CD4-positive, CD25-positive, alpha-beta regulatory T cell (primary cell): ENCODE measurements at places on chromosomes 7 and 10.

GRCh38 chr7:16083931-16084330, 337.4 kb downstream of the CRPPA start:
- DNase-seq = no peak

GRCh38 chr7:117716707-117717299, 156.4 kb downstream of the CTTNBP2 start:
- no peak for DNase-seq

DNA sequence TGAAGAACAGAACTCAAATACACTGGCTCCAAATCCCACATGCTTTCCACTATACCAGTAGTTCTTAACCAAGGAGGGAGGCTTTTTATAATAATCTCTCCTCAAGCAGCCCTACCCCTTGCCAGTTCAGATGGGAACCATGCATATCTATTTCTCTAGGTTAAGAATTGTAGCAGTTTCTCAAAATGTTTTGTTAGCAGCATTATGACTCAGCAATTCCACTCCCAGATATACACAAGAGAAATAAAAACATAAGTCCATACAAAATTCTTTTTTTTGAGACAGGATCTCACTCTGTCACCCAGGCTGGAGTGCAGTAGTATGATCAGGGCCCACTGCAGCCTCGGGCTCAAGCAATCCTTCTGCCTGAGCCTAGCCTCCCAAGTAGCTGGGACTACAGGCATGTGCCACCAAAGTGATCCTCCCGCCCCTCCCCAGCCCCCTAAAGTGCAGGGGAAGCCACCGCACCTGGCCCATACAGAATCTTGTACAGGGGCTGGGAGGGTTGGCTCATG, 18.1 kb downstream of the YWHAG start:
- DNase-seq = no peak

GRCh38 chr10:58704671-58705141, 192.0 kb downstream of the BICC1 start:
- no peak for DNase-seq

DNA sequence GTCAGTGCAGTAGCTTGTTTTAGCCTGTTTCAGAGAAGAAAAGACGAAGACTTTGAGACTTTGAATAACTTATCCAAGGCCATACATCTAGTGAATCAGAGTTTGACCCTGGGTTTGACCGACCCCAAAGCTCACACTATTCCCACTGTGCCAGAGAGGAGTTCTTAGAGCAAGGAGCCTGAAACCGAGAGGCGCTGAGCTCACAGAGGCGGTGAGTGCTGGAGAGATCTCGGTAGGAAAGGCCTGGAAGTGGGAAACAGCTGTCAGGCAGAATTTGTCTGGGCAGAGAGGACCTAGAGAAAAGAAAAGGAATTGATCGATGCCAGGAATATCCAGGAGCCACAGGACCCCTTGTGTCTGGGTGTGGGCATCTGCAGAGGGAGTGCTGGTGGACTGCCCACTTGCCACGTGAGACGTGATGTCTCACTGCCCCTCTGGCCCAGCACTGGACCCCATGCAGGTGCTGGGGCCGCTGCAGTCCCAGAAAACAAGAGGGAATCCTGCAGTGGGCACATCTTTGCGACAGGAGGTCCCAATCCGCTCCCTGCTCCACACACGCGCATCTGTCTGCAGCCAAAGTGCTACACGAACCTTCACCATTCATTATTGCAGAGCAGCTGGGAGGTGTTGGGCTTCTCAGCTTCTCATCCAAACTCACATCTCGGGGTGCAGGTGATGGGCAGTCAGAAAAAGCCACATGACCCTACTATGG, 6.2 kb downstream of the CALML3 start:
- no peak for DNase-seq

DNA sequence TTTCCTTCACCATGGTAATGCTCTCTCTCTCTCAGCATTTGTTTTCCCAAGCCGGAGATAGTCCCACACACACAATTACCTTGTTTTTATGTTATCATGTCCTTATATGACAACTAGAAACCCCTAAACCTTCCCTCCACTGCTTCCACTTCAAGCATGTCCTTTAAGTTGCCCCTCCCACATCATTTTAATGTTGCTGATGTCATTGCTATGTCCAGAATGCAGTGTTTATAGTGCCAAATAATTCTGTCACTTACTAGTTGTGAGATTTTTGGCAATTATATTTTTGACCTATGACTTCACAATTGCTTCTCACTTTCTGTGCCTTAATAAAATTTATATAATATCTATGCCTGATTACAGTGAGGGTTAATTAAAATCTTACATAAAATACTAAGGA, 645.9 kb downstream of the XPNPEP1 start:
- DNase-seq = no peak

DNA sequence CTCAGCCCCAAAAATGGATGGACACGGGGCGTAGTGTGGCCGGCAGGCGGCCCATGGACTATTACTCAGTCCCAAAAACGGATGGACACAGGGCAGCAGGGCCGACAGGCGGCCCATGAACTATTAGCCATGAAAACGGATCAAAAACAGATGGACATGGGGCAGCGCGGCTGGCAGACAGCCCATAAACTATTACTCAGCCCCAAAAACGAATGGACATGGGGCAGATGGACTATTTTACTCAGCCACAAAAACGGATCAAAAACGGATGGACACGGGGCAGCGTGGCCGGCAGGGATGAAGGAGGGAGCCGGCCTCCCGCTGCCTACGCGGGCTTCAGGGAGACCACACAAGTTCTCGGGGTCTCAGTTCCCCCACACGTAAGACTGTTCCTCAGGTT, 32.9 kb downstream of the GPER1 start:
- no peak for DNase-seq

DNA sequence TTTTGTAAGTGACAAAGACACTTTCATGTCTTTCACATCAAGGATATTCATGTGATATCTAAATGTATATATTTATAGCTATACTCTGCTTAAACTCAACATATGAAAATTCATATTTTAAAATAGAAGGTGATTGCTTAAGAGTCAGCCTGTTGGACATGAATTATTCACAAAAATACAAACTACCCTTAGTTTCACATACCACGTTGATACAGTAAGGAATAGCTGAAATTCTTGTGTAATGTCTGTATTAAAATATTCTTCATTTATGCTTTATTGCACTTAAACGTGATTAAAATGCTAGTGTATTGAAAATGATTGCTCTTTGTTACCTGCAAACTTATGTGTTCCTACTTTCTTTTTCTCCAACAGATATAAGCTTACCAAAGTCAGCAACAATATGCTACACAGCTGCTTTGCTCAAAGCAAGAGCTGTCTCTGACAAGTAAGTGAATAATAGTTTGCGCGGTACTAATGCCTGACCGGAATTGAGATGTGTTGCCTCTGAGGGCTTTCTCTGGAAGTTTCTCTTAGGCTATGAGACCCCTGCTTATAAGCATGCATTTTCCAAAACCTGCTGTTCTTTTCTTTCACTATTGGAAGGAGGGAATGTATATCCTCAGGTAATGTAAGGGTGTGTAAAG, 133.8 kb downstream of the WNT2 start:
- DNase-seq = no peak

- DNase-seq = no peak
Measured at GRCh38 chr7:121796936-121797656, 75.9 kb upstream of the PTPRZ1 start.

DNA sequence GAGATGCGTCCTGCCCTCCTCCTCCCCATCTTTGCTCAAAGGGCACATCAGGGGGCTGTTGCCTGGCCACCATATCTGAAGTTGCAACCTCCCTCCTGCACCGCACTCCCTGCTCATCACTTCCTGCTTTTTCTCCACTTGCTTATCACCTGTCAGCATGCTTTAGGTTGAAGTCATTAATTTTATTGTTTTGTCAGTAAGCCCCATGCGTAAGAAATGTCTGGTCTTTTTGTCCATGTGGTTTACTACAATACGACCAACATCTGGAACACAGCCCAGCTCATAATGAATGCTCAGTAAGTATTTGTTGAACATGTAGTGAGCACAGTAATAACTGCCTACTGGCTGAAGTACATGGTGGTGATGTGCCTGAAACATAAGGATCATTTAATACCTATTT, 71.6 kb upstream of the GJD4 start:
- no peak for DNase-seq

DNA sequence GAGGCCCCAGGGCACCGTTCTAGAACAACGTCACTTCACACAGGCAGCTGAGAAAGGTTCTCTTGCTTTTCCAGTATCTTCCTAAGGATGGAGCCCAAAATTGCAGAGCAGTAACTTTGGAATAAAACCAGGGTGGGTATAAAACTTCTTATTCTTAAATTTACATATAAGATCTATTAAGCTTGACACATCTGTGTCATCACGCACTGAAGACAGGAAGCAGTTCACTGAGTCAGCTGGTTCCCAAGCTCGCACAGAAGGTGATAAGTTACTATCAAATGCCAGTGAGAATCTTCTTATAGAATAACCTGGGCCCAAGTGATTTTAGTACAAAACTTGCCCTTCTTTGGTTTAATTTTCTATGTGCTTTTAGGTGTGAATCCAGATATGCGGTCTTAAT, 70.2 kb downstream of the RABGEF1 start:
- no peak for DNase-seq
